Fibroblast of skin of abdomen (primary cell): ENCODE measurements at places on chromosomes 6 and 20.

GRCh38 chr6:109781001-109781400 lies 89.9 kb downstream of the FIG4 start:
- no peak for DNase-seq

DNA sequence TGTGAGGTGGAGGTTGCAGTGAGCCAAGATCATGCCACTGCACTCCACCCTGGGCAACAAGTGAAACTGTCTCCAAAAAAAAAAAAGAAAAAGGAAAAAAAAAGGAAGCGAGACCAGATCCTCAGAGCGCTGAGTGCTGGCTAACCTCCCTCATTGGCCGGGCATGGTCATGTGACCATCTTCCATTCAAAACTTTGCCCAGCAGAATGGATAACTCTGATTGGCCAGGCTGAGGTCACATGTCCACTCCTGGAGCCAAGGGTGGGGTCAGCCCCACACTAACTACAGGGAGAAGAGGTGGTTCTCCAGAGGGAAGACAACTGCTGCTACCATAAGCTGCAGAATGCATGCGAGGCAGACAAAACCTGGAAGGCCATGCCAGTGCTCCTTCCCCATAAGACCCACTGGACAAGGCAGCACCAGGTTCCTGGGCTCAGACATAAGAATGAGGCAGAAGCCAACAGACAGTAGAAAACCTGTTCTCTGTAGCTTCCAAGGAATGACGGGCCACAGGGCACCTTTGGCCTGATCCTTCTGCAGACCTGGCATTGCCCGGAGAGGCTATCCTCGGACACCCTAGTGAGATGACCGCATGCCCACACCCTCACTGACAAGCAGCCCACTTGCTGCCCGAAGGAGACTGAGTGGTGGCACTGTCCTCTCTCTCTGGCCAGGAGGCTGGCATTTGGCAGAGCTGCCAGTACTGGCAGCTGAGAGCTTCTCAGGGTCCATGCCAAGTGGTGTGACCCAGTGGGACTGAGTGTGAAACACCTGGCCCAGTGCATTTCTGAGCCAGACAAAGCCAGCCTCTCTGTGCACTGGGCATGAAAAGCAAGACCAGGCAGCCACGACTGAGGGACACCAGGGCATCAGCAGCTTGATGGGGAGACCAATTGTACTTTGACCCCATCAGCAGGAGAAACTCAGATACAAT lies 311.9 kb upstream of the SULF2 start:
- no peak for DNase-seq

DNA sequence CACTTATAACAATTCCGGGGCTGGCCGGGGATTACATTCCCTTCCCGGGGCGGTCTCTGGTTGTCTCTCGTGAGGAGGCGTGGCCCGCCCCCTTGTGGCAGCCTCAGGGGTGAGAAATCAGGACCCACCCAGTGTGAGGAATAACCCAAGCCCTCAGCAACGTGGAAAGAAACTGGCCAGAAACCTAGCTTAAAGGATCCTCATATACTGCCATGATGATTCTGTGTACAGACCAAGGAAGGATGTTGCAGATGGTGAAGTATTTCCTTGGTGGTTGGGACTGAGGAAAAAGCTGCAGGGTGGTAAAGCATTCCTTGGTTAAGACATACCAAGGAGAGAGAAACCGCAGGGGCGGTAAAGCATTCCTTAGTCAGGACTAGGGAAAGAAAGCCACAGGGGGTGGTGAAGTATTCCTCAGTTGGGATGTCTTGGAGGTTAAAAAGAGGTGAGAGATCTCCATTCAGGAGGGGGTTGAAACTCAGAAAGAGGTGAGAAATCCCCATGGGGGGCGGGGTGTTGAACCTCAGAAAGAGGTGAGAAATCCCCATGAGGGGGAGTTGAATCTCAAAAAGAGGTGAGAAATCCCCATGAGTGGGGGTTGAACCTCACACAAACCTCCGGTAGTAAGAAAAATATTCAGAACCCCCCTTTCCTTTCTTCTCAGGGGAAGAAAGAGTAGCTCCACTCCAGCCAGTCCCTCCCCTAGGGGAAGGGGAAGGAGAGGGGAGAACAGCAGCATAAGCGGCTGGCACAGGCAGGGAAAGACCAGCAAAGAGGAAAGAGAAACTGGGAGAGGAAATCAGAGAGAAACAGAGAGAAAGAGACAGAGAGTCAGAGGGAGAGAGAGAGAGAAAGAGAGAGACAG lies 238.1 kb downstream of the RNGTT start:
- DNase-seq, result peak; percentile 94

GRCh38 chr6:52962701-52963100 lies 32.4 kb downstream of the GSTA4 start:
- no peak for DNase-seq

- no peak for DNase-seq
Observed at GRCh38 chr6:8947900-8948299, 512.6 kb upstream of the SLC35B3 start.

DNA sequence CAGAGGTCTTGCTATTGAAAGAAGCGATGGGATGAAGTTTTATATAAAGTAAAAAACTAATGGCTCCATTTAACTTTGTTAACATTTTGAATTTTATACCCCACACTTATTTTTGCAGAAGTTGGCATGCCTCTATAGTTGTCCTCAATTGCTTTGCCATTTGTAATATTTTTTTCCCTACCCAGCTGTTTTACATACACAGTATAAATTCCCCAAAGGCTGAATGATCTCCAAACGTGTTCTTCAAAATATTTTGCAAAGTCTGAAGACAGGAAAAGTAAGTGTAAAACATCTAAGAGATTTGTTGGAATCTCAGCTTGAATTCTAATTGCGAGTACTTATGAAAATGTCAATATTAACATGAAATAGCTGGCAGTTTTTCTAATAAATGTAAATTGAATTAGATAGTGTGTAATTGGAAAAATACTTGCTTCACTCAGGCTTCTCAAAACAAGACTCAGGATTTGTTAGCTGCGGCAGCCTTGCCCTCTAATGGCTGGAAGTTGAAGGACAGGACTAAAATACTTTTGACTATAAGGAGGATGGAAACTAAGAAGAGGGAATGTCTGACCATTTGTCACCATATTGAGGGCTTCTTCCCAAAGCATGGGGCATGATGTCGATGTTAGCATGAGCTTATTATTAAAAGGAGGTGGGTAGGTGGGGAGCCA lies 226.8 kb downstream of the UST start:
- DNase-seq, result peak; percentile 50

- DNase-seq, result peak; percentile 51
Observed at GRCh38 chr20:16001286-16001685, 572.0 kb downstream of the KIF16B start.

- DNase-seq, result no peak
Observed at GRCh38 chr20:50371878-50372769, 138.1 kb upstream of the PTPN1 start.

GRCh38 chr20:37881601-37882343 lies 21.2 kb upstream of the VSTM2L start:
- no peak for DNase-seq

- no peak for DNase-seq
Observed at GRCh38 chr6:121302882-121303281, 31.4 kb downstream of the TBC1D32 start.

- no peak for DNase-seq
Observed at GRCh38 chr6:138772596-138773176, 883 bp upstream of the CCDC28A start.

- DNase-seq, result no peak
Observed at GRCh38 chr6:106963544-106963943, 11.0 kb downstream of the CD24 start.

- DNase-seq, result peak; percentile 77
Observed at GRCh38 chr20:58640446-58640845, 10.6 kb upstream of the STX16 start.

DNA sequence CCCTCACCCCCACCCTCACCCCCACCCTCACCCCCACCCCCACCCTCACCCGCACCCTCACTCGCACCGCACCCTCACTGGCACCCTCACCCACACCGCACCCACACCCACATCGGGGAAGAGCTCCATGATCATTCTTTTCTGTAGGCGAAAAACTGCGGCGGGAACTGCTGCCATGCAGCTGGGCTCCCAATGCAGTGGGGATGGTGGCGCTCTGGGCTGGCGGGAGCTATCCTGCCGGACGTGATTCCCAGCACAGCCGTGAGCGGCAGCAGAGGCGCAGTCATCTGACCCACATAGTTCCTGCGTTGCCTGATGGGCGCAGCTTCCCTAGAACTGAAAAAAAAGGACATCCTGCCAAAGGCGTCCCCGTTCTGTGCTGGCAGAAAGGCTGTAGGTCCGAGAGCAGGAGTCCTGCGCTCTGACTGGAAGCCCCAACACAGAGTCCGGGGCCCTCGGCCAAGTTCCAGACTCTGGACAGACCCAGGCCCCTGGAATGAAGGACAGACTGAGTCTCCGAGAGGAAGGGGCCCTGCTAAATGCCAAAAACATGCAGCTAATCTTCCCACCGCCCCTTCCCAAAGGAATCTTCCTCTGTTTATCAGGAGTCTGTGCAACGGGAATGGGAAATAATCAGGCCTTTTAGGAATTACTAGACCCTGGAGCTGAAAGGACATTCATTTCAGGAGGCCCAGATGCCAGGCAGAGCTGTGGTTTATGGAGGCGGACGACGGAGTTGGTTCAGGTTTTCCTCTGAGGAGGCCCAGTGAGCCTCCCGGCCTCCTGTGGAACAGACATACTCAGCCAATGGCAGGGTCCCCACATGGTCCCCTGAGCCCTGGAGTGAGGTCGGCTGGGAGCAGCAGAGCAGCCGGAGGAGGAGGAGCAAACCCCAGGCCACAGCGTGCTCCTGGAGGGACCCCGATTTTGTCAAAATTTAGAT lies 14.1 kb upstream of the TCFL5 start:
- DNase-seq, result peak; percentile 89

- no peak for DNase-seq
Observed at GRCh38 chr6:146364816-146365594, 178.6 kb upstream of the RAB32 start.

DNA sequence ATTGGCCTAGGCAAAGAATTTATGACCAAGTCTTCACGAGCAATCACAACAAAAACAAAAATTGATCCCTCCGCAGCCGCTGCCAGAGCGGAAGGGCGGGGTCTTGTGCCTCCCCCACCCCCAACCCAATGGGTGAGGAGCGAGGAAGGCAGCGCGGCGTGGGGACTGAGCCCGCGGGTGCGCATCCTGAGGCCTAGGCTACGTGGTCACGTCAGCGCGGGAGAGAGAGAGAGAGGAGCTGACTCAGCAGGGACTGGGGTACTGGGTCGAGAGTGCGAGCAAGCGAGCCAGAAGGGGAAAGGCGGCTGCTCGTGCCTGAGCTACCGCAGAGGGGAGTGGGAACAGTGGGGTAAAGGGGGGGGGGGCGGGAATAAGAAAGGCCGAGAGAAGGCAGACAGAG lies 90.1 kb upstream of the FERMT1 start:
- no peak for DNase-seq

- peak; percentile 71 for DNase-seq
Observed at GRCh38 chr6:130965656-130966055, 97.4 kb downstream of the EPB41L2 start.

GRCh38 chr20:5729348-5729747 lies 20.9 kb upstream of the SHLD1 start:
- no peak for DNase-seq

- peak; percentile 30 for DNase-seq
Observed at GRCh38 chr20:57323034-57323433, 6.6 kb upstream of the SPO11 start.

- DNase-seq, result no peak
Observed at GRCh38 chr20:33399924-33400323, 1.4 kb downstream of the CDK5RAP1 start.

- peak; percentile 50 for DNase-seq
Observed at GRCh38 chr20:50580016-50580747, 70.0 kb downstream of the PTPN1 start.

DNA sequence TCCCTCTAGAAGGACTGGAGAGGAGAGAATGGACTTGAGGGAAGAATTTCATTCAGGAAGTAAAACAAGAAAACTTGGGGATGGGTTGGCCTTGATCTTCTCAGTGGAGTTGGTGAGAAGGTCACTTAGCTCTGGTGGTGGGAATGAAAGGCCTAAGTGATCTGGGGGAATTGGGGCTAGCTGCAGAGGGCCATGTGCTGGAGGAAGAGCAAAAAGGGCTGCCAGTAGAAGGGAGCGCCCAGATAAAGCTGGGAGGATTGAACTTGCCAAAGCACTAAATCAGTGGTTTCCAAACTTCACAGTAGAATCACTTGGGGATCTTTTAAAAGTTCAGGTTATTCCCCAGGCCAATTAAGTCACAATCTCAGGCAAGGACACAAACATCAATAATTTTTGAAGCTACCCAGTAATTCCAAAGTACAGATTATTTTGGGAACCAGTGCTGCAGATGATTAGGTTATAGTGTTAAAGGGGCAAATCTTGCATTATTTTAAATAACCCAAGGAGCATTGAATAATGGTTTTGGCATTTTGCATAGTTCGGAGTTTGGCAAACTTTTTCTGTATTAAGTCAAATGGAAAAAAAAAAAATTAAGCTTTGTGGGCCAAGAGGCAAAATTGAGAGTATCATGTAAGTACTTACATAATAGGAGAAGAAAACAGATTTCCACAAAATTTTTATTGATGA lies 36.5 kb upstream of the RFPL4B start:
- no peak for DNase-seq

DNA sequence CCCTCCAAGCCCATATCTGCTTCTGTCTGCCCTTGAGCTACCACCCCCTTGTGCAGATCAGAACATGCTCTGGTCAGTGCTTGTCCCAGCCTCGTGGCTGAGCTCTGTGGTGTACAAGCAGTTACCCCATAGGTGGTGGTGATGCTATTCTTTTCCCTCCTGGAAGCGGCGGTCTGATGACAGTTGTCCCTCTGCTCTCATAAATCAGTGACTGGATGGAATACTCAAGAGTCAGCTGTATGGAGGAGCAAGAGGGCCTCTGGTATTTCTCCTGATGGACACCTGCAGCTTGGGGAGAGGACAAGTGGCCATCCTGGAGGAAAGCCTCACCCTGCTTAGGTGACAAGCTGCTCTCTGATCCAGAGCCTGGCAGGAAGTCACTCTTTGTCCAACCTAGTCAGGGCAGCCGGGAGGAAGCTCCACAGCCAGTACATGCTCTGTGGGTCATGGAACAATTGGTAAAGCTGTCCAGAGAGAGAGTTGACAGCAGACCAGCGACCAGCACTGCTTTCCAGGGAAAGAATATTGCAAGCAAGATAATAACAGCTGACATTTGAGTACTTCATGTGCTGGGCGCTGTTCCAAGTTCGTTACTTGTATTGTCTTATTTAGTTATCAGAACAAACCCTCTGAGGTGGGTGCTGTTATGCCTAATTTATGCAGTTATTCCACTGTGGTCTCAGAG lies 47.1 kb downstream of the SCAND1 start:
- DNase-seq, result no peak

- no peak for DNase-seq
Observed at GRCh38 chr6:56940977-56941376, 13.9 kb upstream of the BEND6 start.

- DNase-seq, result no peak
Observed at GRCh38 chr6:55047451-55048044, 126.8 kb upstream of the HCRTR2 start.

GRCh38 chr20:59004493-59004762 lies 2.6 kb downstream of the CTSZ start:
- no peak for DNase-seq

DNA sequence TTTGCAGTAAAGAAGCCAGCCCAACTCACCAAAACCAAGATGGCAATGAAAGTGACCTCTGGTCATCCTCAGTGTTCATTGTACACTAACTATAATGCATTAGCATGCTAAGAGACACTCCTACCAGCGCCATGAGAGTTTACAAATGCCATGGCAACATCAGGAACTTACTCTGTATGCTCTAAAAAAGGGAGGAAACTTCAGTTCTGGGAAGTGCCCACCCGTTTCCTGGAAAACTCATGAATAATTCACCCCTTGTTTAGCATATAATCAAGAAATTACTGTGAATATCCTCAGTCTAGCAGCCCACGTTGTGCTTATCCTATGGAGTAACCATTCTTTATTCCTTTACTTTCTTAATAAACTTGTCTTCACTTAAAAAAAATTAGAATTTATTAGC lies 19.4 kb upstream of the TRERF1 start:
- DNase-seq, result no peak
